Stimulated activated CD8-positive, alpha-beta memory T cell treated with anti-CD3 and anti-CD28 coated beads, Interleukin-15, amount 100 ng/mL, for 48 hours (primary cell): ENCODE measurements at places on chromosomes 5 and 9.

DNA sequence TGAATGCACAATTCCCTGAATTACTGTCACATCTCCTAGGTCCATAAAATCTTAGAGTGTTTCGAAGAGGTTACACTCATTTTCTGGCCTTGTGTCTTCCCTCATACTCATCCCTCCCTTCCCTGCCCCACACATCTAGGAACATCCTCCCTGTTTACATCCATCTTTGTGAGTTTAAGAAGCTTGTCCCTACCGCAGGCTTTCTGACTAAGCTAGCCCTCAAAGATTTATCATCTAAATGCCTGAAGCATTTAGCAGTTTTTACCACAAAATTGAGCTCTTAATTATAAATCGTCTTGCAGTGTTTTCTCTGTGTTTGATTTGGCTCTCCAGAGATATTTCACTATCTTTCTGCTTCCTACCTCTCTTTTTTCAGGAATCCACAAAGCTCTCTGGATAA lies 374.8 kb downstream of the KIAA0825 start:
- DNase-seq = no peak

GRCh38 chr5:88877826-88878225 lies 5.2 kb downstream of the MEF2C start:
- no peak for DNase-seq

DNA sequence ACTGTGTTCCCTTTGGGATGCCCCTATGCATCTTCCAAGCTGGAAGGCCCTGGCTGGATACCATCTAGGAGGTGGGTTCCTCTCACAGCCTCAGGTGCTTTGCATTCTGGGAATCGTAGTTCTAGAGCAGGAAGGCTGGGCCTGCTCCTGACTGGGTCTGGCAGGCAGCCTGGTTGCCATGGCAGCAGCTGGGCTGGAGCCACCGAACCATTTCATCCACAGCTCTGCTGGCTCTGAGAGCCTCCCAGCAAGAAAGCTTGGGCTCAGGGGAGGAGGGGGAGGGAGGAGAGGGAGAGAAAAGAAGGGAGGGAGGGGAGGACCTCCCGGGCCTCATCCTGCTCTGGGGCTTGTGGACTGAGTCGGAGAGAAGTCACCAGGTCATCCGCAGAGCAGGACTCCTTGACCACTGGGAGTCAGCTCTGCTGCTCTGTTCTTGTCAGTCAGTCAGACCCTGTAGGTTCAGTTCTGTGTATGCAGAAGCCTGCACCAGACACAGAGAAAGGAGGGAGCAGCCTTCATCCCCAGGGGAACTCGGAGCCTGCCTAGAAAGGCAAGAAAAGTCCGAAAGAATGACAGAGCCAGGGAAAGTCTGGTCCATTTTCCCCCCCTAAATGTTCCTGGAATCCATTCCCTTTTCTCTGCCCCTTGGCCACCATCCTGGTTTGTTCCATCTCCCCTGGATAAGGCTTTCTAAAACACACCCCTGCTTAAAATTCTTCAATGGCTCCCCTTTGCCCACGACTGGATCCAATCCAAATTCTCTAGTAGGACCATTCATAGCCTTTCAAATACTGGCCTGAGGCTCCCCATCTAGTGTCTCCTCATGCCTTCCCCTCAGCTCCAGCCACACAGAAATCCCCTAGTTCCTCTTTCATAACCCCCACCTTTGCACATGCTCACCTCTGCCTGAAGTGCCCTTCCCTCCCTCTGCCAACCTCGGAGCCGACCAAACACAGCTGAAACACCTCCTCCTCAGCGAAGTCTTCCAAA lies 65.4 kb upstream of the ARAP3 start:
- DNase-seq = no peak

- no peak for DNase-seq
These were observed 2.0 kb downstream of the GLIS3 start for GRCh38 chr9:4297786-4298254.

GRCh38 chr5:106331415-106331814 lies 1339.3 kb downstream of the EFNA5 start:
- DNase-seq = no peak

DNA sequence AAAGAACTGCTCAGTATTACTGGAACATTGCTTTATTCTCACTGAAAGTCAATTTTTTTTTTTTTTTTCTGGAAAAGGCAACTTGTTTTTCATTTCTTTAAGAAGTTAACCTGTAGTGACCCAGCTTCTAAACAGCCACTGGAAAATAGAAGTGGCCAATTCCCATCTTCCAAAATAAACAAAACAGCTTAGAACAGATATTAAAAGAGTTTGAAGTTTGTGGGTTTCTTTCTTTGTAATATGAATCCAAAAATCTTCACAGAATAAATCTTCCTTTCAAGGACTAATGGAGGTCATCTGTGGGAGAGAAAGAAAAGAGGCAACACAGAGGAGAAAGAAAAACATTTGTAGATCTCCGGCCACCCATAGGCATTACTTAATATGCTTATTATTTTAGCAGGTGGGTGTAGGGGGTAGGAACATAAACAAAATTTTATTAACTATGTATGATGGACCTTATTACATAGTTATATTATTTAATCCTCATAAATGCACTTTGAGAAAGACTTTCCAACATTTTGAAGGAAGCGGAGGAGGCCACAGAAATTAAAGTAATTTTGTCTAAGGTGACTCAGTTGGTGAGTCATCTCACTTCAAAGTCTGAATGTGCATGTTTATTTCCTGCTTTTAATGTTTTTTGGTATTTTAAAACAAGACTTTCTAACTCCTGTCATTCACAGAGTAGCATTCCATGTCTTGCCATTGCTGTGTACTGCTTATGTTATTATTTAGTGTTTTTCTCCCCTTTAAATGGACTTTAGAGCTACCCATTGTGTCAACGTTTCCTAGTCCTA lies 1791.8 kb upstream of the WWC1 start:
- no peak for DNase-seq

DNA sequence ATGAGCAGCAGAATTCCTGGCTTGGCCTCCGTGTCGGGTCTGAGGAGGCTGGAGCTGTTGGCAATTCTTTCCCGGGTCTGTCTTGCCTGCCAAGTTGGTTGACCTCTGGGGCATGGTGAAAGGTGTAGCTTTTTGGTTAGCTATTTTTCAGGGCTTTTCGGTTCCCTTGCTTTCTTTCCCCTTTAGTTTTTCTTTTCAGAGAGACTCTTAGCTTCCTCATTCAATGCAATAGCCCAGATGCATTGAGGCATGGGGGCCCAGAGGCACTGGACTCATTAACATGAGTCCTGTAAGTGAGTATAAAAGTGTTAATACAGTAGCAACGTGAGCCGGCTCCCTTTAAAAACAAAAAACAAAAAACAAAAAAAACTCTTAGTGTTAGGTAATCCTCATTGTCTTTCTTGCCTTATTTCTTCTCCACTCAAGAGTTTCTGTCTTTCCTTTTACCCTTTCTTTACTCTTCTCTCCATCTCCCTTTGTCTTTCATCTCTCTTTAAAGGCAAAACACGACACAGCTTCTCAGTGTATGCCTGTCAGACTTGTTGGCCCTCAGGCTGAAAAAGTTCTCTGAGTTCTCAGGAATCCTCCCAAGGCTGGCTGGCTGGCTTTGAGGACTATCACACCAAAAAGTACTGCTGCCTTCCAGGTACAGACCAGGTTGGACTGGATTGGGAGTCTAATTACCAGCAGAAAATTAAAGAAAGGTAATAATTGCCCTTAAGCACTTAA lies 289.9 kb upstream of the TUT7 start:
- no peak for DNase-seq

- DNase-seq = no peak
These were observed 210.1 kb upstream of the SLC24A2 start for GRCh38 chr9:19998823-19999455.

- no peak for DNase-seq
These were observed 11.7 kb downstream of the TSPAN17 start for GRCh38 chr5:176658817-176659511.

DNA sequence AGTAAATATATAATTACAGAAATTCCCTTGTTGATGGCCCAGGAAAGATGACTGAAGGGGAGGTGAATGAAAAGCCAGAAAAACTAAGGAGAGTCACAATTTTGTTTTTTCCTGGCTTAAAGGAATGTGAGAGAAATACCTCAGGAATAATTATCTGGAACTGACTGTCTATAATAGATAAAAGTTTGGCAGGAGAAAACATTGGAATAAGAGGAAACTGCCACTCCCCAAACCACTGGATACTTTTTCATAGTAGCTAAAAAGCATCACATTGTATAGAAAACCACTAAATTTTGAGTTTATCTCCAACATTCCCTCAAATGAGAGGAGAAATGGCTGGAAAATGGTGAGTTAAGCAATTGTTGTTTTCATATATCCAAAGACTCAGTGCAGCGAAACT lies 326.0 kb downstream of the NPR3 start:
- DNase-seq = no peak

- no peak for DNase-seq
These were observed 31.4 kb upstream of the ERAP1 start for GRCh38 chr5:96839071-96839592.

DNA sequence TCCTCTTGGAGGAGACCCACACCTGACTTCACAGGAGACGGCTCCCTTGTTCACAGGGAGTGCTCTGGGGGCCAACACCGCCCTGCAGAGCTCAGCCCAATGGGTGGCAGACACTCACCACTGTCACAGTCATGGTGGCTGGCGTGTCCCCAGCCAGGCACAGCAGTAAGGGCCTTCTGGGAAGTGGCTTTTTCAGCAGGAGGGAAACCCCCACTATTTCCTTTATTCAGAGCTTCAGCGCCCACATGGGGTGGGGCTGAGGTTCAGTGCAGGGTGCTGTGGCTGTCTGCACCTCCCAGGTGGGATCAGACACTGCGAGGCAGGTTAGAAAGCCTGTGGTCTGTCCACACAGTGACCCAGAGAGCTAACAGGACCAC lies 3.6 kb upstream of the SNAPC4 start:
- DNase-seq = peak; percentile 71

GRCh38 chr9:70003901-70004714 lies 39.5 kb upstream of the MAMDC2 start:
- DNase-seq = no peak

- no peak for DNase-seq
These were observed 7.3 kb downstream of the C9orf50 start for GRCh38 chr9:129613520-129614175.

DNA sequence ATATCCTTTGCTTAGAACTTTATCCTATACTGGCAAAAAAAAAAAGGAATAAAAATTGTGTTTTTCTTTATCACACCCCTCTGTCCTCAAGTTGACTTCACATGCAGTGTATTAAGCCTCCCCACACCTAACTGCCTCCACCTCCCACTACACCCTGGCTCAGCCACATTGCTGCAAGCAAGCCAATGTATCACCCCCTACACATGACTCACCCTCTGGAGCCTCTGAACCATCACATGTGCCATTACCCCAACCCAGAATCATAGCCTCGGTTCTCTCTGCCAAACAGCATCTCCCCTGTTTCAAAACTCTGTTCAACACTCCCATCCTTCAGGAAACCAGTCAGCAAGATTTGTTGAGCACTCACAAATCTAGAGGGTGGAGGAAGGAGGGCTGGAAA lies 209.0 kb downstream of the CWC27 start:
- DNase-seq = peak; percentile 1

- DNase-seq = no peak
These were observed 13.1 kb downstream of the NACC2 start for GRCh38 chr9:136081826-136082495.

- no peak for DNase-seq
These were observed 6.6 kb downstream of the CDC14B start for GRCh38 chr9:96612966-96613589.

GRCh38 chr9:16612627-16613026 lies 257.8 kb downstream of the BNC2 start:
- DNase-seq = no peak

- peak; percentile 21 for DNase-seq
These were observed 40.1 kb downstream of the PRRT1B start for GRCh38 chr9:131585375-131585774.

GRCh38 chr5:98099448-98100105 lies 673.9 kb upstream of the RGMB start:
- no peak for DNase-seq

DNA sequence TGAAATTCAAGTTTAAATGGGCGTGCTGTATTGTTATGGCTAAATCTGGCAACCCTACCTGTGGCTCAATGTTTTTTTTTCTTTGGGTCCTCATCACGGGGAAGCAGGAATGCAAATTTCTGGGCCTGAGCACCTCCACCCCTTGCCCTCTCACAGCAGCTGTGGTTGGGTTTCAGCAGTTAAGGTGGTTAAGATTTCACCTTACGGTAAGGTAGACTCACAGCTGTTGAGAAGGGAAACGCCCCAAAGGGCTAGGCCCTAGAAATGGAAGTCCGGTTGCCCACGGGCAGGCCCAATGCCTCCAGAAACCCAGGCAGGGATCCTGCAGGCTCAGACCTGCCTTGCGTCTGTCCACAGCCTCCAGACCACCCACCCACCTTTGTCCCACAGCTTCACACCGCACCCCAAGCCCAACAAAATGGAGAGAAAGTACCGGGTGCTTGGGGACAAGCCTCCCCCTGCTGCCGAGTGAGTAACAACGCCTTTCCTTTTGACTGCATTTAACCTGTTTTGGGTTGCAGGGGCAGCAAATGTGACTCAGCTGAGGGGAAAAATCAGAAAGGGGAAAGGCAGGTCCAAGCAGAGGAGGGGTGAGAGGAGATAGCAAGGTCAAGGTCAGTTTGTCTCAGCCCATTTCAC lies 48.1 kb upstream of the TDRD7 start:
- no peak for DNase-seq

DNA sequence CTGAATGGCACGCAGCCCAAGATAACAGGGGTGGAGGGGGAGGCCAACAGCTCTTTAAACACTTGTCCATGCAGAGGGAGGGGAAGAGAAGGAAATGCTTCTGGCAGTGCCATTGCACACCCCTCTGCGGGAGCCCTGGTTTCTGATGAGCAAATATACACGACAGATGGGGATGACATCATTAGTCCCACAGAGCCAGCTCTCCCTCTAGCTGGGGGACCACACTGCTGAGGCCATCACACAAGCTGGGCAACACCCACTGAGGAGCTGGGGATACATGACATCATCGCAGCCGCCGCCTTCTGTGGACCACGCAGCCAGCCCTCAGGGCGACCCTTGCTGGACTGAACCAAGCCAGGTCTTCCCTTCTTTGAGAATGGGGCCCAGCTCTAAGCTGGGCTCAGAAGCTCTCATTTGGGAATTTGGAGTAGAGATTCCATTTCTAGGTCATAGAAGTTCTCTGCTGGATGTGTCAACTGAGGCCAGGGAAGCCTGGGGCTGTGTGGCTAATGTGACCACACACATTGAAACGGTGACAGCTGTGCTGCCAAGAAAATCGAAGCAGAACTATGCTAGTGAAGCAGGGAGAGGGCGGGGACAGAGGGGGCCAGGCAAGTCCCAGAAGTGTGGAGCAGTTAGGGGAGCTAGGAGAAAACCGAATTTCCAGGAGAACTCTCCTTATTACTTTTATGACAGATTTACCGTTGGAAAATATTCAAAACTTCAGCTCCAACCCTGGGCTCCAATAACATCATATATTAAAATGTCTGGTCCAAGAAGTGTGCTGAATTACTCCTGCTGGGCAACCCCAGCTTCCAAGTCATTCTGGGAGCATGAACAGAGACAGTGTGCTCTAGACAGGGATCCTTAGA lies 79.5 kb downstream of the PRRT1B start:
- no peak for DNase-seq
